OCI-M1 (cell line): ENCODE measurements at places on chromosomes 5 and 9.

GRCh38 chr5:74419468-74419867, 221.1 kb downstream of the ENC1 start:
- no peak for DNase-seq

- peak; percentile 49 for DNase-seq
Measured at GRCh38 chr9:127878001-127878651, 651 bp upstream of the AK1 start.

- DNase-seq, result no peak
Measured at GRCh38 chr5:116038817-116039216, 6.5 kb downstream of the ARL14EPL start.

GRCh38 chr9:129613520-129614175, 7.3 kb downstream of the C9orf50 start:
- no peak for DNase-seq
